ENCODE measurements at places on chromosomes 3 and 15.

GRCh38 chr15:39785139-39785538 lies 2.5 kb upstream of the FSIP1 start:
- peaks cover 3% of the 10 kb centered on the region for H3K36me3 ChIP-seq
- H3K27ac ChIP-seq: no peak overlapping the region
- no peaks in the 10 kb centered on the region for H3K27me3 ChIP-seq
- peak overlapping the region; percentile 69 for H3K4me3 ChIP-seq
- peaks cover 48% of the 10 kb centered on the region for H3K4me1 ChIP-seq

- H3K36me3 ChIP-seq: no peaks in the 10 kb centered on the region
- H3K4me1 ChIP-seq: no peaks in the 10 kb centered on the region
Measured at GRCh38 chr3:125083776-125084175, 28.0 kb upstream of the HEG1 start.

- no peaks in the 10 kb centered on the region for H3K36me3 ChIP-seq
- H3K4me1 ChIP-seq: no peaks in the 10 kb centered on the region
- H3K4me3 ChIP-seq: no peak overlapping the region
- H3K27ac ChIP-seq: no peak overlapping the region
Measured at GRCh38 chr3:41041462-41041861, 157.8 kb upstream of the CTNNB1 start.

DNA sequence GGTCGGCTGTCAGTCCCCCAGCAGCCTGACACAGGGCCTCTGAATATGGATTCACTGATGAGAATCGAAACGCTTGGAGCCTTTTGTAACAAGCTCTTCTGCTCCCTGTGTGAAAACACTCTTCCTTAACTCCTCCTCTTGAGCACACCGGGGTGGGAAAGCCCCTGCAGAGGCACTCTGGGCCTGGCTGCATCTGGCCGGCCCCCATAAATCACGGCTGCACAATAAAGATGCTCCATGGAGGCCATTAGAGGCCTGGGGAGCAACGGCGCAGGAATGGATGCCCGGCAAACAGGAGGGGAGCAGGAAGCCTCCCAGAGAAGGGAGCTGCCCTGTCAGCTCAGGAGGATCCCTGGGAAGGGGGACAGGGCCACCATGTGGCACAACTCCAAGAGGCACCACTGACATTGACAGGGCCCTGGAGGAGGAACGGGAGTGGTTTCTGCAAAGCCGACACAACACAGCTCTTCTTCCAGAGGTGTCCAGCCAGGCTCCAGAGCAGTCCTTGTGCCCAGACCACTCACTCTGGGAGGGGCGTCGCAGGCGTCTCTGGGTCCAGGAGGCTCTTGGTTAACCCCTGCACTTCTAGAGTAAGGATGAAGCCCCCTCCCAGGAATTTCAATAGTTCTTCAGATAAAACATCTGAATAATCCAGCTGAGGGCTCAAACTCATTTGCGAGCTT lies 509.3 kb upstream of the PPP2R3A start:
- H3K27ac ChIP-seq: no peak overlapping the region
- peaks cover 9% of the 10 kb centered on the region for H3K27me3 ChIP-seq
- no peak overlapping the region for H3K4me3 ChIP-seq

GRCh38 chr3:154955907-154956533 lies 124.1 kb upstream of the MME start:
- no peak for DNase-seq
- H3K27ac ChIP-seq: no peak overlapping the region
- H3K27me3 ChIP-seq: no peaks in the 10 kb centered on the region

GRCh38 chr3:177802151-177802900 lies 605.0 kb upstream of the TBL1XR1 start:
- no peak for DNase-seq
- no peaks in the 10 kb centered on the region for H3K27me3 ChIP-seq
- H3K27ac ChIP-seq: no peak overlapping the region
- no peak overlapping the region for H3K4me3 ChIP-seq

Data from naive thymus-derived CD8-positive, alpha-beta T cell (primary cell).